ENCODE measurements at places on chromosomes 12 and 14.

DNA sequence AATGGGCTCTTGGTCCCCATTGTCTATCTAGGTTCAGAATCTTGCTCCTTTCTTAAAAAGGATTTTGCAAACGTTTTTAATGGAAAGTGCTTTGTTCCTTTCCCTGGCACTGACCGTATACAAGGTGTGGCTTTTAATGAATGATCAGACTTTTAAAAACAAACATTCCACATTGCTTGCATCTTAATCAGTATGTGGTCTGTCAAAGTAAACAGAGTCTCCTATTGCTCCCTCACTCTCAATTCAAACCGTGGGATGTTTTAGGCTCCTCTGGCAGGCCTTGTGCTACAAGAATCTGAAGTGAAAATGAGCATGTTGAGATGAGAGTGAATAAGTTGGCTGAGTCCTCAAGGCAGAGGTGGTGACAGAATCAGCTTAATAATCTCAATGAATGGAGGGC is 107.0 kb downstream of the VRK1 start:
- DNase-seq, result no peak

GRCh38 chr14:69358233-69358963 is 39.7 kb downstream of the ERH start:
- DNase-seq, result no peak

DNA sequence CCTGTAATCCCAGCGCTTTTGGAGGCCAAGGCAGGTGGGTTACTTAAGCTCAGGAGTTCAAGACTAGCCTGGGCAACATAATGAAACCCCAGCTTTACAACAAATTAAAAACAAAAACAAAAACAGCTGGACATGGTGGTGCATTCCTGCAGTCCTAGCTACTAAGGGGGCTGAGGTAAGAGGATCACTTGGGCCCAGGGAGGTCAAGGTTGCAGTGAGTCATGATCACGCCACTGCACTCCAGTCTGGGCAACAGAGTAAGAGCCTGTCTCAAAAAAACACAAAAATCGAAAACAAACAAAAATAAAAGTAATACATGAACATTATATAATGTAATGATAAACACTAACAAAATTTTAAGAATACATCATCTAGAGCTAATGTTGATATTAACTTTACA is 46.2 kb upstream of the GRIP1 start:
- DNase-seq, result no peak

DNA sequence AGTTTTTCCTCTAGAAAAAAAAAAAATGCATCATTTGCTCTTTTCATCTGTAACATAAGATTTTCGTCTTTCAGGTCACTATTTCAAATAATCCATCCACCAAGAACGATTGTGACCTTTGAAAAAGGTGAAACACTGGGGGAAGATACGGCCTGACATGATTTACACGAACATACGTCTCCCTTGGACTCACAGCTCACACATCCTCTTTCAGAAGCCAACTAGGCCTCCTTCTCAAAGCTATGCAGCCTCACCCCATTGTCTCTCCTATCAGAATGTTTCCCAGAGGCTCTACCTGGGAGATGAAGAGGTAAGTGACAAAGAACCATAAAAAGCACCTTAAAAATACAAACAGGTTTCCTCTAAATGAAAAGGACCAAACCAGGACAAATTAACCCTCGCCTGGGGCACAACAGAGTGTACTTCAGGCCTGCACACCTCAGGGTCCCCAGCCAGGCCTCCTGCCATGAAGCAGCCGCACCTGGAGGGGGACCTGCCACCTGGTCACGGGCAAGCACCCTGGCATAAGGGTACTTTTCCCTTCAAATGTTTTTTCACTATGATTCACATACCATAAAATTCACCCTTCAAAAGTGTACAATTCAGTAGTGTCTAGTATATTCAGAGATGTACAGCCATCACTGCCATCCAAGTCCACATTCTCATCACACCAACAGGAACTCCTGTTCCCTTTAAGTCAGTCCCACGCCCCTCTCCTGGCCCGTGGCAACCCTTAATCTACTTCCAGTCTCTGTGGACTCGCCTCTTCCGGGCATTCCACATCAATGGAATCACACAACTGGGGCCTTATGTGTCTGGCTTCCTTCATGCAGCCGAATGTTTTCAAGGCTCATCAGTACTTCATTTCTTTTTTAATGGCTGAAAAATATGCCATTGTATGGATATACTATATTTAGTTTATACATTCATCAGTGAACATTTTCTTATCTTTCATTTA is 5.4 kb downstream of the SLC15A4 start:
- DNase-seq, result no peak

DNA sequence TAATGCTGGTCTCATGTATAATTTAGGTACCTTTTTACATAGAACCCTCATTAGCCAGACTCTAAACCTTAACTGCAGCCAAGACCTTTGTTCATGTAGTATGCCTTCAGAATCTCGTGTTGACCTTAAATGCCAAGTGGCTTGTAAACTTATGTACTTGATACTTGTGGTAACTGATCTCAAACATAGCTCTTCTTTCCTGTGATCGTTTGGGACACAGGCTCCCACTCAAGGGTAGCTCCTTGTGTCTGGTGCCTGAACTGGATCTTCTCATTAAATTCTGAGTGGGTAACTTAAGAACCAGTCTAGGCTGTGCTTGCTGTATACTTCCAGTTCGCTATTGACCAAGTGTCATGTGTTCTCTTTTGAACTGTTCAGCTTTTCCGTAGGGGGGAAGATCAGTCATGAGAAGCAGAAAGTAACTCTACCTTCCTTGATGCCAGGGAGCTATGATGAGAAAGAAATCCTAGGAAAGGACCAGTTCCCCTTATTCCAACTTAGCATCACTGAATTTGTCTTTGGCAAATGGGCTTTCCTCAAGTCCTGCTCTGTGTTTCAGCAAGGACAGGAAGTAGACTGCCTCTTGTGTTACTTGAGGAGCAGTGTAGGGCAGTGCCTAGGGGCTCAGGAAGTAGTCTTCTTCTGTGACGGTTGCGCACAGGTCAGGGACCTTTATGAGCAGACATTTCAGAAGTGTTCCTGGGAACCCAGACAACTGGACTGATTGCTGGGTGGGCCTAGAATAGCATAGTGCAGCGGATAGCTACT is 2.5 kb downstream of the LGALS3 start:
- no peak for DNase-seq

GRCh38 chr14:65496178-65496993 is 83.9 kb downstream of the FUT8 start:
- DNase-seq, result no peak

- DNase-seq, result no peak
Observed at GRCh38 chr12:95191060-95191696, 26.1 kb downstream of the FGD6 start.

DNA sequence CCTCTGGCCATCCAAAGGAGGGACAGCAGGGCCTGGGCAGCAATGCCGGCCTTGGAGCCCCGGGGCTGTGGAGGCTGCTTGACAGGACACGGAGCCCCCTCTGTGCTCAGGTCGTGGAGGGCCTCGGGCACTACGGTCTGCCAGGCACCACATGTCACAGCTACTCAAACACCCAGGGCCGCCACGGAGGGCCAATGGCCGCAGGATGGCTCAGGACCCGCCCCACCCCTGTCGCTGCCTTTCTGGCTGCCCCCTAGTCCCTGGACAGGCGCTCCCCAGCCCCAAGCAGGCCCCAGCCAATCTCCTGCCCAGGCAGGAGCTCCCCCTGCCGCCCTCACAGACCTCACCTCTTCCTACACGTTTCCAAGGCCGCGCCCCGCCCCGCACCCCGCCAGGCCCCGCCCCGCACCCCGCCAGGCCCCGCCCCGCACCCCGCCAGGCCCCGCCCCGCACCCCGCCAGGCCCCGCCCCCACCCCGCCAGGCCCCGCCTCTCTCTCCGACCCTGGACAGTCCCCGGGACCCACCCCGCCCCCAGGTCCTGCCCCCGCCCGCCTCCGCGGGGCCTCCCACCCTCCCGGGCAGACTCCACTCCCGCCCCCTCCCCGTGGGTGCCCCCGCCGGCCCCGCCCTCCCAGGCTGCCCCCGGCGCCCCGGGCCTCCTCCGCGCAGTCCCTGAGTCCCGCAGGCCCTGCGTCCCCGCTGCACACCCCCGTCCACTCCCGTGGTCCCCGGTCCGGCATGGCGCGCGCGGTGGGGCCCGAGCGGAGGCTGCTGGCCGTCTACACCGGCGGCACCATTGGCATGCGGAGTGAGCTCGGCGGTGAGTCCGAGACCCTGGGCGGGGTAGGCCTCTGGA is at the start of gene ASPG:
TSS of gene ASPG (plus strand) at position 669 of the 857 bp plus-strand sequence. CDS start at position 740, 71 bp downstream.
- DNase-seq, result no peak

GRCh38 chr14:68208218-68208617 is 388.6 kb downstream of the RAD51B start:
- no peak for DNase-seq

- DNase-seq, result no peak
Observed at GRCh38 chr12:54220092-54220557, 31.3 kb upstream of the SMUG1 start.

- no peak for DNase-seq
Observed at GRCh38 chr12:24560831-24561271, 388.1 kb downstream of the BCAT1 start.

DNA sequence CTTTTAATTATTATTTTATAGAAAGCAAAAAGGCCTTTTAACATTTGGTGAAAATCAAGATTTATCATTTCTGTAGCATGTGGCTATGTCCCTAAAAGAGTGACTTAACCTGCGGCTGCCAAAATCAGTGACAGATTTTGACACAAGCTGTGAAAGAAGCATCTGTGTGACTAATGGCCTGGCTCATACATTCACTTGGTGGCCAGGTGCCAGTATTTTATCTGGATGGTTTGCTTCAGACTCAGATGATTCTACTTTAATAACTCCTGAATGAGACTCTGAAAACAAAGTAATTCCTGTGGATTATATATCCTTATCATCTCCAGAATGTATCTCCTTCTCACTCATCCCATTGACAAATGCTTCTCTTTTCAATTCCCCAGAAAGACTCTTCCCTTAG is 103.0 kb downstream of the FSCB start:
- DNase-seq, result no peak

GRCh38 chr12:107493135-107493494 is 192.5 kb upstream of the PWP1 start:
- DNase-seq, result no peak

DNA sequence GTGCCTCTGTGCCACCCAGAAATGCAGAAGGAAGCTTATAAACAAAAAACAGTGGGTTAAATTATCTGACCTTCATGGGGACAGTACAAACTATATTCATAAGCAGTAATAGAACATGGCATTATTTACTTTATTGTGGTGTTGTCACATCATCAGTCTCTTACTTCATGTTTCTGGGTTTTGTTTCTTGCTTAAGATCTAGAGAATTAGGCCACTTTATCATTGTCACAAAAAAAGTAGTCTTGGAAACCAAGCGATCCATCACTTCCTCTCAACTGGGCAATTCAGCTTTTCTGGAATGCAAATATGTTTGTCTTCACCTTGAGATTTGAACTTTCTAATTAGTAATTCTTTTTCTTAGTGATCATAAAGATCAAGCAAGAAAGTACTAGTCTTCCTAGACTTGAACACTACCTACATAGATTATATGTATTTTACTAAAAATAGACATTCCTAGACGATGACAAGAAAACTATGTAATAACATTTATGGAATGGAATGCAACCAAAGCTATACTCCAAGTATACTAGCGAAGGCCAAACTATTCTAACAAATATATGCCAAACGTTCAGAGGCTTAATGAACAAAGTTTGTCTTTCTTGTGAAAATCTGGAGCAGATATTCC is 363.4 kb downstream of the DAD1 start:
- DNase-seq, result no peak
